ENCODE measurements at places on chromosomes 12 and 14.
A peak's percentile ranks its signal among the peaks of the same experiment; 100 is the strongest.

DNA sequence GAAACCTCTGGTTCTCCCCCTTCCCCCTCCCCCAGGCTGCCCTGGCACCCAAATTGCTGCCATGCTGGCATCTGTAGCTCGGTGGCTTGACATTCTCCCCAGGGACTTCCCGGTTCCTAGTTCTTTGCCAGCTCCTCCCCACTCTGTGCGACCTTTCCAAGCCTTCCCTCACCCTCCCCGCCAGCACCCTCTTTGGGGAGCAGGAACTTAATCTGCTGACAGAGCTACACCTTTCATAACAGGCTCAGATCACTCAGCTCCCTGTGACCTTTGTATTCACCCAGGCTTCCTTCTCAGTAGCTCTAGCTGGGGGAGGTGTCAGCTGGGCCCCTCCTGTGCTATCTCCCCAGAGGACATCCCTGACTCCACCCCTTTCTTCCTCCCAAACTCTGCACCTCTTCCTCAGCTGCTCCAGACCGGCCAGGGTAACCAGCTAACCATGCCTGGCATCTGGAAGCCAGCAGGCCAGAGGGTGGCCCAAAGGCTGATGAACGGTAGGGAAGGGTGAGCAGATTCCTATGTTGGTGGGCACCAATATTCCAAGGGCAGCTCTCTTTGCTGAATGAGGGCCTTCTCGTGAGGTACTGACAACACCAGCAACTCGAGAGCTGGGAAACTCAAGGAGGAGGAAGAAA lies 1.8 kb upstream of the COX14 start:
- DNase-seq, result no peak

- no peak for DNase-seq
Observed at GRCh38 chr12:85923767-85924331, 49.8 kb downstream of the NTS start.

DNA sequence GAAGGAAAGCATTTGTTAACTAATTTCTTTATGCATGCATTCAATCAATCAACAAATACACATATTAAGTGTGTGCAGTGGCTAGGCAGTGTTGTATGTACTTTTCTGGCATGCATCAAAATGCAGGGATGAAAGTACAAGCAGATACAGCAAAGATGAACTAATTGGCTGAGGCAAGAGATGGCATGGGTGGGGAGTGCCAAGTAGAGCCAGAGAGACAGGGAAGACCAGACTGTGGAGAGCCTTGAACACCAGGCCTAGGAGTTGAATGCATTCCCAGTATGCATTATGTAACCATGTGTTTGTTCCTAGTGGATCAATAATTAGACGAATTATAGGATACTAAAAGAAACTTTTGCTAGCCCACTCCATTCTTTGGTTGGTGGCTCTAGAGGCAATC lies 17.3 kb upstream of the LMNTD1 start:
- no peak for DNase-seq

- DNase-seq, result no peak
Observed at GRCh38 chr12:100935929-100936328, 141.4 kb downstream of the ANO4 start.

- peak; percentile 57 for DNase-seq
Observed at GRCh38 chr12:7806863-7807487, 17.8 kb downstream of the NANOG start.

Measured in stimulated activated CD4-positive, alpha-beta T cell treated with anti-CD3 and anti-CD28 coated beads, Interleukin-4, amount 100 ng/mL, for 48 hours (primary cell).